Thymus (tissue), 14 donors: ENCODE measurements at places on chromosomes 7 and 10. TPM values are rescaled to one million over a fixed set of nuclear protein-coding genes. Genes with fewer than 3 reads are reported as not detected.

HERC4 gene
- polyA plus RNA-seq, result 35.0 TPM

CCDC7 gene
- 2.7 TPM for polyA plus RNA-seq

ERCC6 gene
- 6.1 TPM for polyA plus RNA-seq

SLC18A3 gene
- 0.07 TPM for polyA plus RNA-seq

UPF2 gene
- 13.7 TPM for polyA plus RNA-seq

HKDC1 gene
- polyA plus RNA-seq, result 10.9 TPM

MTPN gene
- 74.7 TPM for polyA plus RNA-seq

FGL2 gene
- 23.2 TPM for polyA plus RNA-seq

ITIH2 gene
- polyA plus RNA-seq, result 0.05 TPM

PON3 gene
- polyA plus RNA-seq, result 5.5 TPM

STARD3NL gene
- 28.8 TPM for polyA plus RNA-seq

SOSTDC1 gene
- 0.64 TPM for polyA plus RNA-seq

ADAM22 gene
- 0.96 TPM for polyA plus RNA-seq

MUC3A gene
- 2.3 TPM for polyA plus RNA-seq

VIPR2 gene
- 22.8 TPM for polyA plus RNA-seq

GARIN1A gene
- polyA plus RNA-seq, result 1.4 TPM

NANOS1 gene
- polyA plus RNA-seq, result 3.2 TPM

HGF gene
- polyA plus RNA-seq, result 1.2 TPM

HOXA7 gene
- polyA plus RNA-seq, result 0.41 TPM

RBP4 gene
- 3.1 TPM for polyA plus RNA-seq

LRGUK gene
- 0.16 TPM for polyA plus RNA-seq
